Hematopoietic multipotent progenitor cell (in vitro differentiated cells): ENCODE measurements at places on chromosomes 16 and 17.

DNA sequence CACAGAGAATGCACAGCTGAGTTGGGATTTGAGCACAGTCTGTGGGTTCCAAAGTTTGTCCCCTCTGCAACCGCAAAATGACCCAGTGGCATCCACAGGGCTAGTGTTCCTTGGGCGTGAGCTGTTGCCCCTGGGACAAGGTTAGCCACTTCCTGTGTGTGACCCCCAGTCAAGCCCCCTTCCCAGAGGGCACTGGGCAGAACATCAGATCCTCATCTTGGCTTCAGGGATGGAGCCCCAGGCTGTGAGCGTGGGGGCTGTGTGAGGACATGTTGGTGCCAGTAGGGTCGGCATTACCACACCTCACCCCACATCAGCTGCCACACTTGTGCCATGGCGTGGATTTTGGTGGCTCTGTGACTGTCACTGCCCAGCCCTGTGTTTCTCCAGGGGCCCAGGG lies 55.3 kb downstream of the USP22 start:
- no peak for DNase-seq

- no peak for DNase-seq
These were observed 23.5 kb downstream of the PLCD3 start for GRCh38 chr17:45108595-45109521.

DNA sequence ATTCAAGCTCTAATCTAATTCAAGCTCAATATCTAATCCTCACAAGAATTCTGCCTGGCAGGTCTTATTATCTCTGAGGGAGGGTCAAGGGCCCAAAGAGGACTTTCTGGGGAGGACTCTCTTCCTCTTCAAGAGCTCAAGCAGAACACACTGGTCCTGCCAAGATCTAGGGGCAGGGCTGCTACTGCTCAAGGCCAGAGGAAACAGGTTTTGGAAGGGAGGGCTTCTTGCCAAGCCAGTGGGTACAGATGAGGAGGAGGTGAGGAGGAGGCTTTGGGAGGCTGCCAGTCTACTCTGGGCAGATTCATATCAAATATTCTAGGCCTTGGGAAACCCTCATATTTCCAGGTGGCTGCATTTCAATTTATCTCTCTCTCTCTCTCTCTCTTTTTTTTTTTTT lies 51.8 kb upstream of the IL34 start:
- DNase-seq = peak; percentile 19

DNA sequence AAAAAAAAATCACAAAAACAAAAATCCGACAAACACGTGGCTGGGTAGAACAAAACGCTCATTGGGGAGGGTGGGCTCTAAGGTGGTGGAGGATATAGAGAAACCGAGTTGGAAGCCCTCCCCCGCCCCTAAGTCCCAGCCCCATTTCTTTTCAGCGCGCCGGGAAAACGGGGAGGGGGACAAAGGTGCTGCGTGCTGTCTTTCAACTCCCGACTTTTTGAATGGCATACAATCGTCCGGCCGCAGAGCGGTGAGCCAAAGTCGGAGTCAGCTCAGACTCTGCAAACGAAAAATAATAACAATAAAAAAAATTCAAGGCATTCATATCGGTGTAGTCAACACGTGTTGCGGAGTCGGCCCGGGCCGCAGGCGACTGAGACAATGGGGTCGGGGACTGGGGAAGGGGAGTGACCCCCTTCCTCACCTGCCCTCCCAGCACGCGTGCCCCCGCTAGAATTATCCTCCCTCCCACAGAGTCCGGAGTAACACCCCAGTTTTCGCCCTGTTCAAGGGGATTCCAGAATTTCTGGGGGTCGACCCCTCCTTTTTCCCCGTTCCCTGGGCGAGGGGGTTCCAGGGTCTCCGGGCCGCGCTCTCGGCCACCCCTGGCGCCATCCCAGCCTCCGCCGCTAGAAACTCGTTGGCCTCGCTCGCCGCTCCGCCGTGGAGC lies 1.7 kb upstream of the IGF2BP1 start:
- DNase-seq = no peak

- no peak for DNase-seq
These were observed 4.9 kb downstream of the CD300A start for GRCh38 chr17:74471341-74471740.

GRCh38 chr17:27478901-27479538 lies 22.8 kb downstream of the KSR1 start:
- DNase-seq = no peak

DNA sequence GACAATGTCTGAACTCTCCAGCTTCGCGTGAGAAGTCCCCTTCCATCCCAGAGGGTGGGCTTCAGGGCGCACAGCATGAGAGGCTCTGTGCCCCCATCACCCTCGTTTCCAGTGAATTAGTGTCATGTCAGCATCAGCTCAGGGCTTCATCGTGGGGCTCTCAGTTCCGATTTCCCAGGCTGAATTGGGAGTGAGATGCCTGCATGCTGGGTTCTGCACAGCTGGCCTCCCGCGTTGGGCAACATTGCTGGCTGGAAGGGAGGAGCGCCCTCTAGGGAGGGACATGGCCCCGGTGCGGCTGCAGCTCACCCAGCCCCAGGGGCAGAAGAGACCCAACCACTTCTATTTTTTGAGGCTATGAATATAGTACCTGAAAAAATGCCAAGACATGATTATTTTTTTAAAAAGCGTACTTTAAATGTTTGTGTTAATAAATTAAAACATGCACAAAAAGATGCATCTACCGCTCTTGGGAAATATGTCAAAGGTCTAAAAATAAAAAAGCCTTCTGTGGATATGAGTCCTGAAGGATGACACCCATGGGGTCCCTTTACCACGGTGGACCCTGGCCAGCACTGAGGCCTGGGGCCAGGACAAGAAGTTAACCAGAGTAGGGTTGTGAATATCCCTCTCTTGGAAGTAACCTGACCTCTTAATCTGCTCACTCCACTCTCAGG lies 10.5 kb upstream of the ITGAD start:
- DNase-seq = peak; percentile 77

DNA sequence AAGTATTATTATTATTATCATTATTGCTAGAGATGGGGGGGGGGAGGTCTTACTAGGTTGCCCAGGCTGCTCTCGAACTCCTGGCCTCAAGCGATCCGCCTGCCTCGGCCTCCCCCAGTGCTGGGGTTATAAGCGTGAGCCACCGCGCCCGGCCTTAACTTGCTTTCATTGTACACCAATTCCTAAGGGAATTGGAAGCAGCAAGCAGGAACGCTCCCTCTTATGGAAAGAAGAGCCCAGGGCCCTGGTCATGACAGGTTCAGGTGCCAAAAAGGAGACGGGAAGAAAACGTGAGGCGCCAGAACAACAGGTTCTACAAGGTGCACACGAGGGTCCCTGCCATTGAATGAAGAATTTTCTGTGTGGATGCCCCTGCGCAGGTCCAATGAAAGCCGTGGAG lies 540 bp upstream of the RPL38 start:
- DNase-seq = no peak
